NCI-H2029 (cell line): ENCODE measurements at places on chromosomes 6 and 20.

- DNase-seq = no peak
Observed at GRCh38 chr6:97052152-97052787, 127.7 kb downstream of the KLHL32 start.

GRCh38 chr6:56232436-56232835, 14.9 kb downstream of the COL21A1 start:
- DNase-seq = no peak

- peak; percentile 11 for DNase-seq
Observed at GRCh38 chr20:45963059-45964005, 8.7 kb downstream of the ZNF335 start.

- peak; percentile 58 for DNase-seq
Observed at GRCh38 chr6:106360410-106360988, at the start of gene CRYBG1. CRYBG1 (plus strand) TSS chr6:106360717; CDS start chr6:106360909, 192 bp downstream.

GRCh38 chr20:46203510-46203837, 85.4 kb downstream of the CD40 start:
- no peak for DNase-seq

GRCh38 chr6:33156561-33156960, 35.7 kb downstream of the COL11A2 start:
- DNase-seq = no peak

- DNase-seq = no peak
Observed at GRCh38 chr6:164086076-164086887, 671.8 kb downstream of the QKI start.

DNA sequence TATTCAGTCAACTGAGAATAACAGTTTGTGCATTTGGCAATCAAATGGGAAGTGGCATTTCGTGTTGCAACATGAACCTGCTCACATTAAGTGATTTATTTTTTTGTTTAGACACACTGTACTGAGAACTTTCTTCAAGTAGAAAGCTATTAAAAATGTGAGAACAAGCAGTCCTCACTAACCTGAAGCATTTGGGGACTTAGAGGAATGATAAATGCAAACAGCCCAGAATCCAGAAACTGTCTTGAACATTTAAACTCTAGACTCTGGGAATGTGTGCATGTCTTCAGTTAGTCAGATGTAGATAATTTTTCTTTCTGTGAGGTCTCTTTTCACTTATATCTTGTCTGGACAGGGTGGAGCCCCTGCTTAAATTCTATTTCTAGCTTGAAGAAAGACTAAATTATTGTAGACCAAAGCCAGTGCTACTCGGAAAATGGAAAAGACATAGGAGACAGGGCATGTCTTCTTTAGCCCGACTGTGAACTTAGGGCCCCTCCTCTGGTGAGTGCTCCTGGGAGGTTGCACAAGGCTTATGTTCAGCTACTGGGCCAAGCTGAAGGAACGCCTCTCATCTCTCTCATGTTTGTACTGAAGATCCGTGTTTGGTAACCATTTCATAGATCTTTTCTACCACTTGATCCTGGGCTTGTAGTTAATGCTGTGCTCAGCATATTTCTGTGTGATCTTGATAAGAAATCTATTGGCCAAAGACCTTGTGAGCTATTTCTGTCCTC, 70.1 kb downstream of the SLX4IP start:
- no peak for DNase-seq

GRCh38 chr20:42053350-42053749, 435.2 kb upstream of the CHD6 start:
- no peak for DNase-seq

DNA sequence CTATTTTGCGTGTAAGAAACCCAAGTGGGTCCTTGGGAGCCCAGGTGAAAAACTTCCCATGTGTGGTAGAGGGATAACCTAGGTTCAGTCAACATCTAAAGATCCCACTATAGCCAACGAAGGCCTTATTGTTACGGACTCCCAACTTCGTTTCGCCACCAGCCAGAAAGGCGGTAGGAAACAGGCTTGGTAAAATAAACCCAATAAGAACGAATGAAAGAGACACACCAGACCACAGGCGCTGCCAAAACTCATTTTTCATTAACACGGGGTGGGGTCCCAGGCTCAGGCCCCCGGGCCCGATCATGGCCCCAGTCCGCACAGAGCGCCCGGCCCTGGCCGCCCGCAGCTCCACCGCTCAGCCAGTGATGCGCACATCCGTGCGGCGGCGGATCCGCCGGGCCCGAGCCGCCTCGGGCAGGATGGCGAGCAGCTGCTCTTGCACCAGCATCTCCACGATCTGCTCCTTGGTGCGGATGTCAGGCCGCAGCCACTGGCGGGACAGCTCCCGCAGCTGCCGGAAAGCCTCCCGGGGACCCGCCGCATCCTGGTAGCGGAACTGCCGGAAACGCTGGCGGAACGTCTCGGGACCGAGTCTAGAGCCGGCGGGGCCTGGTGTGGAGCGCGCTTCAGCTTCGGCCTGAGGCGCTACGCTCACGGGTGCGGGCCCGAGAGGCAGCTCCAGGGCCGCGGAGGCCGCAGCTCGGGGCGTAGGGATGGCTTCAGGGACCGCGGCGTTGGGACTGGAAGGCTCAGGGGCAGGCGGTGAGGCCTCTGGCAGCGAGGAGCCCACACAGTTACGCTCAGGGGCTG, 709 bp downstream of the SCAND1 start:
- peak; percentile 33 for DNase-seq

DNA sequence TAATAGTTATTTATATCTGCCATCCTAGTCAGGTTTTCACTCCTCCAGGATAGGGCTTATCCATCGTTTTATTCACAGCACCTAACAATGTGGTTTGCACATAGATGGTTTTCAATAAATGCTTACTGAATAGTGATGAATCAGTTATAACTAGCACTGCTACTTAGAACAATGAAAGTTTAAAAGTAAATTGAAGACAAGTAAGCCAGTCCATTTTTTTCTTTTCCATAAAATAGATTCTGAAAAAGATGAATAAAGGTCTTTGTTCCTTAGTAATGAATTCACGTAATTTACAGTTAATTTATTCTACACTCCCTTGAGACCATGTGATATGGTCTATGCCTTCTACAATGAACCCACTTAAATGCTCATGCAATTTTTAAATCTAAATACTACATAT, 212.5 kb downstream of the RNGTT start:
- DNase-seq = no peak

DNA sequence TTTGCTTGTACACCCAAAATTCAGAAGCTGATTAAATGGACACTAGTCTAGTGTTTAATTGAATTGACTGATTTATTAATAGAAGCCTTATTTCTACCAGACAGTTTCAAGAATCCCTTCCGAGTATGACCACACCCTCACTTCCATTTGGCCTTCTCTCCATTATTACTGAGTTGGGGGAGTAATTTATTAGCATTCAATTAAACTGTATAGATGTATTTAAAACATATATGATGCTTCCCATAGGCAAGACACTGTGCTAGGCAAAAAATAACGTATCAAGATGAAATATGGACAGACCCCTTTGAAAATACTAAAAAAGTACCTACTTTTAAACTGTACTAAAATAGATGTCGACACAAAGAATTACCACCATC, 112.9 kb upstream of the PHACTR1 start:
- DNase-seq = no peak

- no peak for DNase-seq
Observed at GRCh38 chr6:100426241-100426640, 38.5 kb downstream of the SIM1 start.

GRCh38 chr20:59977086-59977485, 18.9 kb downstream of the CDH26 start:
- DNase-seq = no peak

DNA sequence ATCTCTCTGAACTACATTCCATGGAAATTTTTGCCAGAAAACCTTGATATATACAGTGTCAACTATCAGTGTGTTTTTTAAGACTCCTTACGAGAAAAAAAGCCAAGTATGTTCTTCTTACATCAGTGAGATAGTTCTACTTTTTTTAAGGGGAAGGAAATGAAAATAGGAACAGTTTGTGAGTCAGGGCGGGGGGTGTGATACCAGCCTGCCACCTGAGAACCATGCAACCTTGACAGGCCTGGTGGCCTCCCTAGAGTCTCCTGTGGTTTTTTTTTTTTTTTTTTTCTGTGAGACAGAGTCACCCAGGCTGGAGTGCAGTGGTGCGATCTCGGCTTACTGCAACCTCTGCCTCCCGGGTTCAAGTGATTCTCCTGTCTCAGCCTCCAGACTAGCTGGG, 96.3 kb upstream of the GCM1 start:
- no peak for DNase-seq

DNA sequence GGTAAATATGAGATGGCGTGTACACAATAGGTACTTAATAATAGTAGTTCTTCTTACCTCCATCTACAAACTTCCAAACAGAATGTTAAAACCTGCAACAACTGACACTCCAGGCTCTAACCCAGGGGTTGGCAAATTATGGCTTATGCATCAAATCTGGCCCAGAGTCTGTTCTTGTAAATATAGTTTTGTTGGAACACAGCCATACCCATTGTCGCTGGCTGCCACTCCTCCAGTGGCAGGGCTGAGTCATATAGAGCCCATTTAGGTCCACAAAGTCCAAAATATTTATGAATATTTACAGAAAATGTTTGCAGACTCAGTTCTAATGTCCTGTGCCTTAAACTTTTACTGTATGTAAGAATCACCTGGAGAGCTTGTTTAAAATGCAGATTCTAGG, 69.9 kb upstream of the BTBD3 start:
- DNase-seq = no peak

DNA sequence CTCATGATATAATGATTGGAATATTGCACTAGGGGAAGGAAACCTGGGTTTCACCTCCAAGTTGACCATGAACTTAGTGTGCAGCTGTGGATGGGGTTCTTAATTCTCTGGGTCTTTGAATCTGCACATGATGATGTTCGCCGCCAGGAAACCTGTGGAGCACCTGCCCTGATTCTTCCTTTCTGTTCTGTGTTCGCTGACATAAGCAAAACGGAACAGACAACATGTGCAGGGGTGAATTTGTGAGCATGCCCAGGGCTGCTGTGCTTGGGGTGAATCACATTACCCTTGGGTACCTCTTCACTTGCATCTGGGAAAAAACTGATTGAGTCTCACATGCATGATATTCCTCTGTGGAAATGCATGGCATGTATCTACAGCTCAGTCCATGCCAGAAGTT, 48.8 kb downstream of the CAP2 start:
- no peak for DNase-seq

DNA sequence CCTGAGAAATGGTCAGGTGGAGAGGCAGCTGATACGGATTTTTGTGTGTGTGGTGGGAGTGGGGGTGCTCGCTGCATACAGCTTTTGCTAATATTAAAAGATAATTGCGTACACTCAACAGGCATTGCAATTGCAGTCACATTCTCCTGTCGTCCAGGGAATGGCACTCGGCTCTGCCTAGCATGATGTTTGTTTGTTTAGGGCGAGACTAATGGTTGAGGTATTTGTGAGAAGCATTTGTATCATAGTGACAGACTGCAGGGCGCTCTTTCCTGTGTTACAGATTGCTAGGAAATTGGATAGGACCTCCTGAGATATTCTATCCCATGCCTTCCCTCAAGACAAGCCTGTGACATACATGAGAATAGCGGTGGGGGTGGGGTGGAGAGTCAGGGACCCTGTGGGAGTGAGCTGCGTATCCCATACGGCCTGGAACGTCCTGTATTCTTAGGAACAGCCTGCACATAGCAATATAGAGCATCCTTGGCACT, 207.4 kb downstream of the SOX4 start:
- peak; percentile 64 for DNase-seq

- no peak for DNase-seq
Observed at GRCh38 chr6:141354191-141354955, 778.4 kb upstream of the GJE1 start.

DNA sequence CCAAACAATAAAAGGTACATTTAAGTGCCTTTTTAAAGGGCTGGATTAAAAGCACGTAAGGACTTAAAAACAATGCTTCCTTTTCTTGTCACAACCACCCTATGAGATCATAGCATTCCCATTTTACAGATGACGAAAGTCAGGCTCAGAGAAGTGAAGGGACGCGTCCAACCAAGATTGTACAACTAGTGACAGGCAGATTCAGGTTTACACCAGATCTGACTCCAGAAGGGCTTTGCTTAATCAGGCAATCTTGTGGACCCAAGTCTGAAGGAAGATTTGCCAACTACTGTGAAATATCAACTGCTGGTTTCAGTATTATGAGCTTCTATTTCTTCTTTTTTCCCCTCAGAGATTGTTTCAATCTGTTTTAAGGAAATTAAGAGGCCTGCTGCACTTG, 877 bp downstream of the ENPP4 start:
- DNase-seq = peak; percentile 41

DNA sequence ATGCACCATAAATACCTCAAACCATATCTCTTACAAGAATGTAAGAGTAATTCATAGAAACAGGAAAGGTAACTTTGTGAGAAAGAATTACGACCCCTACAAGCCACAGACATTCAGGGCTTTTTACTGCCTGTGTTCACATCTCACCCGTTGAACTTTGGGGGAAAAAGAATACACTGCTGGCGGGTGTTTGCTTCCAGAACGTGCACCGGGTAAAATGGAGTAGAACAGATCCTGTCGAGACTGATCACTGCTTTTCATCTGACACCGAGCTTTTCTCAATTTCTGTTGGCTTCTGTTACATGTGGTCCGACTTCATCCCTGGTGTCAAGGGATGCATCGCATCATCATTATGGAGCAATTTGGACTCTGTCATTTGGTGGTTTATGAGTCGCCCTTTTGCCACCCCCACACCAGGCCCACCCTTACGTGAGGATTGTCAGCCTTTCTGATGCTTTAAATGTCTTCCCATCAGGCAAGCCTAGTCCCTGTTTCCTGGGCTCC, 219.2 kb upstream of the ZFP64 start:
- DNase-seq = no peak

DNA sequence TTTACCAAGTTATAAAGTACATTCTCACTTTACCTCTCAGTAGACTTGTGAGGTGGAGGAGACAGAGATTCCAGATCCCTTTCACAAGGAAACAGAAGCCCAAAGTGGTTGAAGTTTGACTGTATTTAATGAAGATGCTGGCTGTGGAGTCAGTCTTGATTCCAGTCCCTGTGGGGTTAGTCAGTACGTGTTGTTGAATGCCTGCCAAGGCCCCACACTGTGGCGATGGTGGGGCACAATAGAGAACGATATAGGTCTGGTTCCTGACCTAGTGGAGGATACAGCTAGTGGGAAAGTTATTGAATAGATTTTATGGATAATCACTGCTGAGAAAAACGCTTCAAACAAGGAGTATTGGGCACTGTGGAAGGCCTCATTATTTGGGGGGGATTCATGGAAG, 71.4 kb downstream of the LRRC1 start:
- no peak for DNase-seq

DNA sequence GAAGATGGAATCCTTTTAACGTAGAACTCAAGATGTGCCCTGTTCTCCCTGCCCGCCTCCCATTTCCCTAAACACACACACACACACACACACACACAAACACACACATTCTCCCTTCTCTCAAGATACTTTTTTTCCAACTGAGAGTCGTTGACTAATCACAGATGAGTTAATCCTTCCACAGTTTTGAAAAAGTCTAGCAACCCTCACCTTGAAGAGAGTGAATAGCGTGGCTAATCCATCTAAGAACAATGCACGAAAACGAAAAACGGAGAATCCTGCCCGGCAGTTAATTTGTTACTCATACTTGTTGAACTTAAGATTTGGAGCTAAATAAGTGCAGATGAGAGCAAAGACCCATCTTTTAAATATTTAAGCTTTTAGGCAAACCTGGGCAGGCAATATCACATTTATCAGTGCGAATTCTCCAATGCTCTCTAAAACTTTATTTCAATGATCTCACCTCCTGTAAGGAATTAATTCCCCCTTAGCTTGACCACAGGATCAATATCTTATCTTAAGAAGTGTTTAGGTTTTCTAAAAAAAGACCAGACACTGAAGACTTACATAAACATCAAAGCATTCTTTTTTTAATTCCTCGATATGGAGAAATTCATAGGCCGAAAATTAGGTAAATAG, 1.1 kb downstream of the AGPAT4 start:
- DNase-seq = no peak
